ENCODE measurements at places on chromosomes 2 and 18.

DNA sequence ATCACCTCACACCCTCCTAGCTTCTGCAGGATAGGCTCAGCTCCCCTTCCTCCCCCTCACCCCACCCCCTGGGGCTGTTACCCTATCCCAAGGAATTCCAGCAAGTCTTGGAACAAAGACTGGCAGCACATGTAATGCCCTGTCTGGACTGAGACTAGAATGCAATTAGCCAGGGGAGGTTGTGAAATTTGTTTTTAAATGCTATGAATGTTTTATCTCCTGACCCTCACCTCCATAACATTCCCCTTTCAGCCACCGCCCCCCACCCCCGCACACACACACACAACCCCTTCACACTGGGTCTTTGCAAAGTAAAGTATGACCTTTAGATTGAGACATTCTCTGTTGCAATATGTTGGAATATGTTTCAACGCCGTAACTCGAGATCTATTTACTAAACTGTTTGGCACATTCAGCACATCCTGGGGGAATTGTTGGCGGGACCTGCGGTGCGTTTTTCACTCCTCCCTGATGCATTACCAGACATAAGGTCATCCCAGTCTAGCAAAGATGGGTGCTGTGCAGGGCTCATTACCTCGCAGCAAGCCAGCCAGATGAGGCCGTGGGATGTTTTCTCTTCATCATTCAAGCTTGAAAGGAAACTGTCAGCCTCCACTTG, 290.7 kb upstream of the SLC14A2 start:
- peak; percentile 84 for DNase-seq

DNA sequence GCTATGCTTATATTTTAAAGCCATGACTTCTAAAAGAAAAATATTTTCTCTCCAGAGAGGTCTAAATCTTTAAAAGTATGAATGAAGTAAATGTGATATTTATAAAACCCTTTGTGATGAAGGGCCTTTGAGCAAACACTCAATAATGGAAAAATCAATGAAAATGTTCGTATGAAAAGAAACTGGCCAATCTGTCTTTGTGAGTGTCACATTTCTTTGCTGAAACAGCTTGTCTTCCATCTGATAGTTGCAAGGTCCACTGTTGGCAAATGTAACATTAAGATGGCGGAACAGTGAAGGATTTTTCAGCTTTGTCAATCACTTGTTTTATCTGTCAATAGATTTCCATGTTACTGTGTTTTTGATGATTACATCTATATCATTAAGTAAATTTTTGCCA, 162.9 kb upstream of the GATA6 start:
- DNase-seq: no peak

DNA sequence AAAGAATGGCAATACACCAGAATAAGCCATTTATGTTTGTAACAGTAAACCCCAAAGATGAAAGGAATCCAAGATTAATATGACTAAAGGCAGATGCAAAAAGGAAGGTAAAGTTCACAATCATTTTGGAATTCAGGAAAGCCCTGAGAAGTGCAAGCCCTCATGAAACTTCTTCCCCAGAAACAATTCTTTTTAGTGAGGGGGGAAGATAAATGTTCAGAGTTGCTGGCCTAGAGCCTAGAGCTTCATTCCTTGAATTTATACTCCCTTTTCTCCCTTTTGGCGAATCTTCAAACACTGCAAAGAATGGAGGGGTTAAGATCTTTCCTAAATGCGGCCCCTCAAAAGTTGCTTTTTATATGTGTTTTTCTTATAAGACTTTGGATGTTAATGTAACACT, 368.8 kb downstream of the MEIS1 start:
- DNase-seq: no peak

DNA sequence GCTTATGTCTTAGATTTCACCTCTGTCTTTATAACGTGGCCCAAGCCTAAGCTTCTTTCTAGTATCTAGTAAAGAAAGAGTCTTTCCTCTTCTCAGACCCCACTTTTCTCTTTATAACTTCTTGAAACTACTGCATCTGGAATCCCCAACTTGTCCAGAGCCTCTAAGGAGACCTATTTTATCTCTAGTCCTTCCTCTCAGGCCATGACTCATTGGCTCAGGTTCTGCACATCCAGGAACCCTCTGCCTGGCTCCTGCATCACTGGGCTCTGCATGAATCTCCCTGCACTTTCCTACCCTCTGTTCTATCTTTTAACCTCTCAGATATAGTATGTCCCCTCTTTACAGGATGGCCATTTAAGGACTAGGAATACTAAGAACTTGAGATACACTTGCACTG, 124.7 kb downstream of the DNAH6 start:
- no peak for DNase-seq

- DNase-seq: peak; percentile 75
Observed at GRCh38 chr2:202109737-202110184, 36.7 kb downstream of the KIAA2012 start.

DNA sequence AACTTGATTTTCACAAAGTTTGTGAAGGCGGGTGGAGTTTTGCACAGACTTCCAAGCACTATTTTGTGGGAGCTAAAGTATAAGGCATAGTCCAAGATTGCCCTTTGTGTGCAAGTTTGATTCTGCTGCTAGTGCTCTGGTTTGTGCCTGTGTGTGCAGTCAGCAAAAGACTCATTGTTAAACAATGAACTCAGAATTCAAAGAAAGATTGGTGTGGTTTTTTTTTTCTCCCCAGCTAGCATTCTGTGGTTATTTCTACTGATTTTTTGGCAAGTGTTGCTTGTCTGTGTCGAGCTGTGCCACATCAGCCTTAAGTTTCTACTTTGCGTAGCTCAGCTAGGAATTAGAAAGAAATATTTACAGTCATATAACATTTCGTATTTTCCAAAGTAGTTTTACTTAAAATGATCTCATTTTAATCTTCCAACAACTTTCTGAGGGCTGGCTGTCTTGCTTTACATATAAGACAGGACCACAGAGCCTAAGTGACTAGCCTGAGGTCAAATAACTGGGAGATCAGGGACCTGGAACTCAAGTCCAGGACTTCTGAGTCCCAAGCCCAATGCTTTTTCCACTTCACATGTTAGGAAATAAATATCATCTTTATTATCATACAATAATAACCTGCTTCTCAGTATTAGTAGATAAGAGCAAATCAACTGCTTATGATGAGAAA, 69.8 kb downstream of the BABAM2 start:
- no peak for DNase-seq

DNA sequence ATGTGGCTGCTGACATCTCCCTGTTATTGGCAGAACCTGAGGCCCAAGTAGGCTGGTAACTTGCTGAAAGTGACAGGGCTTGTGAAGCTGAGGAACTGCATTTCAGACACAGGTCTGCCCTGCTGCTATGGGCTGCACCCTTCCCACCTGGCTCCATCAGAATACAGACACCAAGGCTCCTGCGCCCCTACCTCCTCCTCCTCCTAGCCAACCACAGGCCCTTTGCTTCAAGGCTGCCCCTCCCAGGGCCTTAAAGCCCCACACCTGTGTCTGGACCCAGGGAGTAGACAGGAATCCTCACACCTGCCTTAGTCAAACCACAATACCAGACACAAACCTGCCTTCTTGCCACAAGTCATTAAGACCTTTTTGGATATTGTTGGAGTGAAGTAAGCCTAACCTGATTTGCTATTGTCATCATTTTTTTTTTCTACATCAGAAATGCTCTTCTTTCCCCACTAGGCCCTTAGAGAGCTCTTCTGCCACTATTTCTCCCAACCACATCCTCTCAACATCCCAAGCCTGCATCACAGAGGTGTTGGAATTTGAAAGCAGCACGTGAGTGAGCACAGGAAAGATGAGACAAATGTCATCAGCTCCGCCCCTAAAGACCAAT, 489.7 kb downstream of the EIPR1 start:
- no peak for DNase-seq

- no peak for DNase-seq
Observed at GRCh38 chr2:200681697-200682096, 95.9 kb downstream of the AOX1 start.

GRCh38 chr2:127231130-127231865, 11.2 kb upstream of the CYP27C1 start:
- DNase-seq: no peak

DNA sequence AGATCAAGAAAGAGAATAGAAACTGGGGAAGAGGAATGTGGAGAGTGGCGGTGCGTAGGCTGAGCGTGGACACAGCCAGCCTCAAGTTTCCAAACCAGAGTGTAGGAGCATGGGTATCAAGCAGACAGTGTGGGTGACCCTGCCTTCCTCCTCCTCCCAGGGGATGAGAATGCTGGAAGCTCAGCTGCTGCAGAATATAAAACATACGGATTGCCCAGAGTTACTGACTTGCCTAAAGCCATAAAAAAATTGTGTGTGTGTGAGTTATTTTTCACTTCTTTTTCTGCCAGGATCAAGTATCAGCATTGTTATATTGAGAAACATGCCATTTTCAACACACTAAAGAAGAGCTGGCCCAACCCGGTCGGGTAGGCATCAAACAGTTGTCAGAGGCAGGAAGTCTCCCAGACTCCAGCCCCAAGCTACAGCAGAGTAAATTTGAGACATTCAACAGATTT, 333.3 kb upstream of the ACVR2A start:
- DNase-seq: peak; percentile 76

- no peak for DNase-seq
Observed at GRCh38 chr2:16120591-16121180, 180.3 kb downstream of the MYCN start.

DNA sequence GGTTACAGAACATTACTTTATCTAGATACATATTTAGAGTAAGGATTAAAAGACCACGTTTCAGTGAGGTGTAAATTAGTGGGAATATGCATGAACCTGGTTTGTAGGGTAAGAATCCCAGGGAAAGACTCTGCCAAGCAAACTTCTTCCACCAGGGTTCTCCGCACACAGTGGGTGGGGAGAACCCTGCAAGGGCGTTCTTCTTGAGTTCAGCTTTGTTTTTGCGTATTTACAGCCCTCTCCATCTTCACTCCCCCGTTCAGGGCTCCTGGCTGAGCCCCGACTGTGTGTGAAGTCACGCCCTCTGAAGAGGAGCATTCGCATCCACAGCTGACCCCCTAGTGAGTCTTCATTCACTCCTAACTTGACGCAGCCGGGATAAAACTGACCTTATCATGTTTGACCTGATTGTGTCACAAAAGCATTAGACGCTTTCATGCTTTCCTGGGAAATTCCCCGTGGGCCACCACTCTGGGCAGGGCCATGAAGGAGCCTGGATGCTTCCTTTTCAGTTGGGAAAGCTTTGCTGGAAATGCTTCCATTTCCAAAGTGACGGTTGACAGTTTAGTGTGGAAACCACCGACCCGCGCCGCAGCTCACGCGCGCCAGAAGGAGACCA, 1.0 kb downstream of the ALKAL2 start:
- DNase-seq: no peak

DNA sequence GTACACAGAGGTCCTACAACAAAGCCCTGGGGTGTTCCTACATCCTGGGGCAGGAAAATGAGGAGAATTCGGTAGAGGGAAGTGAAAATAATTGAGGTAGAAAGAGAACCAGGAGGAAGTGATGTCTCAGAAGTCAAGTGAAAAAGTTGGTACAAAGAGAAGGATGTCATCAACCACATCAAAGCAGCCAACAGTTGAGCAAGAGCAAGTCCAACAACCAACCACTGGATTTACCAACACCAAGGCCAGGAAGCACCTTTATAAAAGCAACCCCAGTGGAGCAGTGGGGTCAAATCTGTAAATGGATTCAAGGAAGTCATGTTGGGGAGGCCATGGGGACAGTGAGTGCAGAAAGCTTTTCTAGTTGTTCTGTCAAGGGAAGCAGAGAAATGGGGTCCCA, 360.4 kb downstream of the ZNF516 start:
- DNase-seq: no peak

DNA sequence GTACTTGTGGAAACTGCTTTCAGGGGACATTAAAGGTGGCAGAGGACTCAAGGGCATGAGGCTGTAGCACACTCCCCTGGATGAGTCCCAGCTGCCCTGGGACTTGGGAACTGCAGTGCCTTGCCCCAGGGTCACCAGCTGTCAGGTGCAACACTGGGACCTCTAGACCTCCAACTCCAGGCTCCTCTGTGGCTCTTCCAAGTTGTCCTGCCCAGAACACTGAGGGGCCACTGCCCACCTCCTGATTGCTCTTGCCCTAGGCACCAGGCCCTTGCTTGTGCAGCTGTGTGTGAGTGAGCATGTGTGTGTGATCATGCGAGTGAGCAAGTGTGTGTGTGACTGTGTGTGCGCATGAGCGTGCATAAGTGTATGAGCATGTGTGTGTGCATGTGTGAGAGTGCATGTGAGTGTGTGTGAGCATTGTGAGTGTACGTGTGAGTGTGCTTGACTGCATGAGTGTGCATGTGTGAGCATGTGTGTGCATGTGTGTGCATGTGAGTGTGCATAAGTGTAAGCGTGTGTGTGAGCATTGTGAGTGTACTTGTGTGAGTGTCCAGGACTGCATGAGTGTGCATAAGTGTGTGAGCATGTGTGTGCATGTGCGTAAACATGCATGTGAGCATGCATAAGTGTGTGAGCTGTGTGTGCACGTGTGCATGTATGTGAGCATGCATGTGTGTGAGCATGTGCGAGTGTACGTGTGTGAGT, 301.5 kb downstream of the NDUFA10 start:
- peak; percentile 43 for DNase-seq

DNA sequence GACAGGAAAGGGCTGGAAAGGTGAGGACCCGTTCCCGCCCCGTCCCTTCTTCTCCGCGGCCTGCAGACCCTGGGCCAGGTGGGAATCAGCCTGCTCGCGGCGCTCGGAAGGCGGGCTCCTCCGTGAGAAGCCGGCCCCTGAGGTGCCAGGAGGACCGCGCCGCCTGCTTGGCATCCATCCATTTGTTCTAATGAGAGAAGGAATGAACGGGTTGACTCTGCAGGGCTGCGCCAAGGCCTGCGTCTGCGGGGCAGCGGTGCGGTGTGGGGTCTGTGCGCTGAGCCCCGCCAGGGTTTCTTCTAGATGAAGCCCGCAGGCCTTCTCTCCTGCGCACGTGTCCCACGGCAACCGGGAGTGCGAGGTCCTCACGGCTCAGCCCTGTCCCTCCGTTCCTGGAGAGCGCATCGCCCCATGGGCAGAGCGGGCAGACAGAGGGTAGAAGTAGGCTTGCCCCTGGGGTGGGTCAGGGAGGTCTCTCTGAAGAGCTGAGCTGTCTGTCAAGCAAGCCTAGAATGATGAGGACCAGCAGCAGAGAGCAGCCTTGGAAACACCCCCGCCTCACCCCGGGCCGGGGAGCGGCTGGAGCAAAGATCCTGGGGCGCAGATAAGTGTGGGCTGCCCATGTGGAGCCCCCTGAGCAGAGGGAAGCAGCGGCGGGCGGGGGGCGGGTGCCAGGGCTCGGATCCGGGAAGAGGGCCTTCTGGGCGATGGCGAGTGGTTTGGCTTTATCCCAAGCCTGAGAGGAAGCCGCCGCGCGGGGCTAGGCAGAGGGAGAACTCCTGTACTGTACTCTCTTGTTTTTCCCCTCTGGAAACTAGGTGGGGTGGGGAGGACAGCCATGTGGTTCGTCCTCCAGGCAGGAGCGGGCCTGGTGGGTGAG, 27.9 kb upstream of the HS6ST1 start:
- peak; percentile 73 for DNase-seq

DNA sequence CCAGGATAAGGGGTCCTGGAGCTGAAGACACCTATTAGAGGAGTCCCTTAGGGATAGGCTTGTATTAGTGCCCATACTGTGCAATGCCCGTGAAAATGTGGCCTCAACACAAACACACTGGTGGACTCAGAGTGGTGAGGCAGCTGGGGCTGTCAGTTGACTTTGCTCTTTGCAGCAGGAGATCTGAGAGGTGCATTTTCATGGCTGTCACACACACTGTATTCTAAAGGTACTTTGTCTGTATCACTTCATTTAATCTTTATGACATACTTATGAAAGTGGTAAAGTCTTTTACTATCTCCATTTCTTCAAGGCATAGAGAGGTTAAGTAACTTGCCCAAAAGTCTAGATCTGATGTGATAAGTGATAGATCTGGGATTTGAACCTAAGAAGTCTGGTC, 55.1 kb upstream of the GCFC2 start:
- no peak for DNase-seq

Data from aorta (tissue), 5 donors.